ENCODE measurements at places on chromosomes 16 and 17.

DNA sequence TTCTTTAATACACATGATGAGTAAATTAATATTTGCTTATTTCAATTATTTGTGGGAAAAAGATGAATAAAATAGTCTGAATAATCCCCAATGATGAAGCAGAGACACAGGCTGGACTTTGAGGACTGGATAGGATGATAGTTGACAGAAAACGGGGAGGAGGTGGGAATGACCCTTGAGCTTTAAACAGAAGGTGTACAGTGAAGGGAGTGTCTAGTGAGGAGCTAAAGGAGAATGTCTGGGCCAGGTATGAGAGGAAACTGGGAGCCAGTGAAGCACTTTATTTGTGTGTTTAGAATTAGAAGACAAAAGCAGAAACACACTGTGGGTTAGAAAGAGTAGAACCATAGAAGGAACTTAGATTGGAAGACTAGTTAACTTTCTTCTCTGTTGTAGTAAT, 230.4 kb upstream of the CA10 start:
- no peak for DNase-seq

- DNase-seq, result no peak
Measured at GRCh38 chr16:80200079-80200478, 340.7 kb upstream of the DYNLRB2 start.

GRCh38 chr17:13004336-13004735, 13.5 kb downstream of the ELAC2 start:
- DNase-seq, result no peak

GRCh38 chr16:10876315-10876714, 687 bp upstream of the CIITA start:
- DNase-seq, result no peak

DNA sequence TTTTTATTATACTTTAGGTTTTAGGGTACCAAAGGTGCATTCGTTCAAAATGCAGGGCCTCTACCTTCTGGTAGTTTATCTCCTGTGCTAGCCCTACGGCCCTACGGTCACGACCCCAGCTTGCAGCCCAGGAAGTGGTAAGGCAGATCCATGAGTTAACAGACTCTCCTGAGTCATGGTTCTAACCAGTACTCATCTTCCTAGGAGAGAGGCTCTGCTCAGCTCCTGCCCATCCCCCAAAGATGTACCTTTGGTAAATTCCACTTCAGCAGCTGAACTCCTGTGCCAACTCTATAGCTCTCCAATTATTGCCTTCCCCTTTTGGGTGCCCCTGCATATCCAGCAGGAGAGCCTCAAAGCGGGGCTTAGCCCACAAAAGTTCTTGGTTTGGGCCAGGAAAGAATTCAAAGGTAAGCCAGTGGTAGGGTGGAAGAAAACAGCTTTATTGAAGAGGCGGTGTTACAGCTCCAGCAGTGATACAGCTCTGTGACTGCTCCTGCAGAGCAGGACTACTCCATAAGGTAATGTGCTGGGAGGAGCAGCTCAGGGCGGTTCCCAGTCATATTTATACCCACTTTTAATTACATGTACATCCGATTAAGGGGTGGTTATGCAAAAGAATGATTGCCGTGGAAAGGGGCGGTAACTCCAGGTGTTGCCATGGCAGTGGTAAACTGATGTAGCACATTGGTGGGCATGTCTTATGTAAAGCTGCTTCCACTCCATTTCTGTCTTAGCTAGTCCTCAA, 241.4 kb downstream of the PMP22 start:
- no peak for DNase-seq

GRCh38 chr17:44900894-44901293, 1.6 kb upstream of the EFTUD2 start:
- DNase-seq, result no peak

GRCh38 chr17:78019976-78020716, 61.6 kb downstream of the TNRC6C start:
- no peak for DNase-seq

DNA sequence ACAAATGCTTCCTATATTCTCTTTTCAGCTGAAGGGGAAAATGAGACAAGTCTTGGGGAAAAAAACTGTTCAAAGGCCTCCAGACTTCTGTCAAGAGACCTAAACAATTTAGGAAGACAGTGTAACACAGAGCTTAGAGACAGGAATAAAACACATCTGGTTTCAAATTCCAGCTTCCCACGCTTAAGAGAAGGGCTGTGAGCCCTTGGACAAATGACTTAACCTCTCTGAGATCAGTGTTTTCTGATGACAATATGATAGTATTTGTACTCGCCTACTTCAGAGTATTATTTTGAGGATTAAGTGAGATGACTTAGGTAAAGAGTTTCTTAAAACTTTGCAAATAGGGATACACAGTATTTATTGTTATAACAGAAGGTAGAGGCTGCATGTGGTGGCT, 29.5 kb downstream of the SMURF2 start:
- DNase-seq, result no peak

- DNase-seq, result no peak
Measured at GRCh38 chr16:78896280-78896679, 704.3 kb downstream of the MAF start.

DNA sequence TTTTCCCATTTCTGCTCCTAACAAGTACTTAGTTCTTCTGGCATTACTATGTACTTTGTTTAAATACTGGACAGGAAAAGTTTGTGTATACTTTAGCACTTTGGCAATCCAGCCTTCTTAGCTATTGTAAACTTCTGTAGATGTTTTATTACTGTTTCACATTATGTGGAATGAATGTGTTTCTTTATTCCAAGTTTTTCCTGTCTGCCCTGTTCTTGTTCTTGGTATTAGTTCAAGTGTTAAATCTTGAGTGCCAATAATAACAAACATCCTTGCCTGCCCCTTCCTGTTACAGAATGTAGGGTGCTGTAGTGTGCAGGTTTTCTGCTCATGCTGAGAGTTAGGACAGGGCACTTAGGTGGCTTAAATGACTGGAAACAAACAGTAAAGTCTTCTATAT, 7.3 kb upstream of the CAPNS2 start:
- no peak for DNase-seq

DNA sequence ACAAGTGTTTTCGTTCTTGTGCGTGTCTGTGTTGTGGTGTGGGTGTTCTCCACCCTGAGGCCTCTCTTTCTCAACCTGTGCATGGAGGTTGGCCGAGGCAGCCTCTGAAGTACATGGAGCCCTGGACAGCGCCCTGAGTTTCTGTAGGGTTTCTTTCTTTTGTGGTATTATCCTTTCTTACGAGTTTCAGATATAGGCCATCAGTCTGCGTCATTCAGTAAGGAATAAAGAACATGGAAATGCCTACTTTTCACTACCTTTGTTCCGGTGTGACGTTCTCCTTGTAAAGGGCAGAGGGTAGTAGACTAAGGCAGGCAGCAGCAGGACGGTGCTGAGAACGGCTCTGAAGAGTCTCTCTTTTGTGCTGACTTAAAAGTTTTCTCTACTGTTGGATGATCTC, 18.6 kb downstream of the RAB11FIP3 start:
- no peak for DNase-seq

DNA sequence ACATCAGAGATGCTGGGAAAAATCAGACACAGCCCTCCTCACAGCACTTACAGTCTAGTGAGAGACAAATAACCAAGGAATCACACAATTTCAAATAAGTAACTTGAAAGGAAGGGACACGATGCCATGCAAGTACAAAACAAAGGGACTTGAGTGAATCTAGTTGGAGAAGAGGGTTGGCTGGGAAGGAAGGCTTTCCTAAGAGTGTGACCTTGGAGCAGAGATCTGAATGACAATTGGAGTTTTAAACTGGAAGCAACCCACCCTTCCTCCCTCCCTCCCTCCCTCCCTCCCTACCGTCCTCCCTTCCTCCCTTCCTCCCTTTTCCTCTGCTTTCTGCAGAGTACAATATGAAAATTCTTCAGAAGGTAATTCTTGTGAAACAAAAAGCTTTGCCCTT, 31.1 kb downstream of the ADAMTS18 start:
- no peak for DNase-seq

DNA sequence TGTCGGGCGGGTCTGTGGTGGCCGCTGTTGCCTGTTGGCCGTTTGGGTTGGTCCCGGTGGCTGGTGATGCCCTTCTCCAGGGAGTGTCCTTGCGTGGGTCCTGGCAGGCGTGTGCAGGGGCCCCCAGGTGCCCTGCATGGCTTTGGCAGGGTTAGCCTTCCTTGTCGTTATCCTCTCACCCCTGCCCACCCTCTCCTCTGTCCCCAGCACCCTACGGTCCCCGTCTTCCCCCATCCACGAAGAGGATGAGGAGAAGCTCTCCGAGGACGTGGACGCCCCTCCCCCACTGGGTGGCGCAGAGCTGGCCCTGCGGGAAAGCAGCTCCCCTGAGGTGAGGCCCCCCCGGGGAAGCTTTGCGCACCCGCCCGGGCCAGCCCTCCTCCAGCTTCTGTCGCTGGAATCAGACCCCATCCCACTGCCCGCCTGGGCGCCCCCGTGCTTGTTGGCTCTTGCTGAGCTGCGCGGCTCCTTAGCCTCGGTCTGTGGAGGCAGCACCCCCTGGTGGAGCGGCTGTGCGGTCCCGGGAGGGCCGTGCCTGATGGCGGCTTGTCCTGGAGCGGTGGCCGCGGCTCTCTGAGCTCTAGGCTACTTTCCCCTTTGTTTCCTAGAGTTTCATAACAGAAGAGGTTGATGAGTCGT, 10.6 kb upstream of the NUDT16L1 start:
- DNase-seq, result no peak

DNA sequence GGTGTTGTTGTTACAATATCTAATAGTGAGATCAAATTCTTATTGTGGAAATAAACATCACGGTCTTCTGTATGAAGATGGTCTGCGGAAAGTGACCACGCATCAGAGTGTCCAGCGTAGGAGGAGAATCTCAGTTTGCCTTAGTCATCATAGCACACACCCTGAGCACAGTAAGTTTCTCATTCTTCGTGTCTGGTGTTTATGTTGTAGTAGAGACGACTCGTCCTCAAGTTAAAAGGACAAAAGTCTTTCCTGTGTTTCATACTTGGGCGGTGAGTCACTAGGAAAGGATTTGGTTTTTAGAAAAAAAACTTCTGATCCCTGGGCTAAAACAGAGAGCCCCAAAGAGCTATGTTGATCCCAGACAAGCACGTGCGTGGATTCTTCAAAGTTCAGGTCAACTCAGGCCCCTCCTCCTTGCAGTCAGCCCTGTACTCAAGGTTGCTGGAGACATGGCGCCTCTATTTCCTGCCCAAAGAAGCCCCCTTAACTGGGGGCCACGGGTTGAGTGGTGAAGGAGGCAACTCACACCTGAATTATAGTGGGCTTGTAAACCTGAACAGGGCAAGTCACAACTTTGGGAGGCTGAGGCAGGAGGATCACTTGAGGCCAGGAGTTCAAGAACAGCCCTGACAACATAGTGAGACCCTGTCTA, 170.4 kb downstream of the ZFHX3 start:
- no peak for DNase-seq

DNA sequence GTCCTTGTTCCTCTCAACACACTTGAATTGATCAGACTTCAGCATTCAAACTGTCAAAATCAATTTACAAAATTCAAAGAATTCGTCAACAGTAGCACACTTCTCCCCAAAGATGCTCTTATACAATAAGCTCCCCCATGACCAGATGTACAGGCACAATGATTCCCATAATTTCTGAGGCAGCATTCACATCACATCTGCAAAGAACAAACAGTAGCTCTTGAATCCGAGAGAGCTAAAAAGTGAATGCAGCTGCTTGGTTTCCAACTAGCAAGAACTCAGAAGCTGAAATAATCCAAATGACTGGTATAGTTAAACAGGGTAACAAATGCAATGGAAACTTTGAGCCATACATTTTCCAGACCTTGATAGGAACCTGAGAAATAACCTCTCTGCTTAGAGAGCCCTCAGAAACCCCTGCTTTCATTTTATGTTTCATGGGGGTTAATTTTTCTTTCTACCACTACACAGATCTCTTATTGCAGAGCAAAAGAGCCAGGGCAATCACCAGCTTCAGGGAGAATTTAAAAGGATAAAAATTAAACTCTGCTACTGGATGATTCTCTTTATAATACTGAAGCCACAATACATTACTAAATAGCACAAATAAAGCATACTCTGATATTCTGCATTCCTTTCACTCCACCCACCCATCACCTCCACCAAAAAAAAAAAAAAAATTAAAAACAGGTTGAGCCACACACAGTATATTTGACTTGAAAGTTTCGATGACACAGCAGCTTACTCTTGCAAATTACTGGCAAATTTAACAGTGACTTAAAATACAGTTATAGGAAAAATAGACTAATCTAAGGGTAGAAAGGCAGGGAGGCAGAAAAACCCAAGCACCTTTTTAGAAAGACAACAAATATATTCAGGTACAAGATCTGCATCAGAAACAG, 23.1 kb upstream of the TMEM97 start:
- no peak for DNase-seq

DNA sequence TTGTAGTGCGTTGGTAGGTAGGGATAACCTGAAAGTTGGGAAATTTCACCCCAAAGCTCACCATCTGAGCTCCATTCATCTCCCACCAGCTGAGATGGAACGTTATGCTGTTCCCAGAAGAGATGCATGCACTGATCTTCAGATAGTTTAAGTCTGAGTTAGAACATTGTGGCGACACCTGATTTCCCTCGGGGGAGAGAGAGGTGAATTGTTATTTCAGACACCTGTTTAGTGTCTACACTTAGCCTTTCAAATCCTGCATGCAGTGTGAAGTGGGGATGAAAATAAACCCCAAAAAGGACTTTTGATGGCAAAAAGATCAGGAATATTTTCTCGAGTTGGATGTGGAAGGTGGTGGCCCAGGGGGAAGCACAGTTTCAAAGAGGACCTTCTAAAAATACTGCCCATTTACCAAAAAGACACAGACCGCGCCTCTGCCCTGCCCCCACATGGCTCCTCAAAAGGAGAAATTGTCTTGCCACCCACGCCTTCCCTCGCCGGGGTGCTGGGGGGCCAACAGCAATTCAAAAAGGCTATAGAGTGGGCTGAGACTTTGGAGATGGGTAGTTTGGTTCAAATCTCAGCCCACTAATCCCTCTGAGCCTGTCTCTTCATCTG, 11.4 kb downstream of the CIITA start:
- no peak for DNase-seq

GRCh38 chr16:50183316-50183715, 30.2 kb downstream of the TENT4B start:
- DNase-seq, result no peak

GRCh38 chr17:44865931-44866330, 18.2 kb downstream of the HIGD1B start:
- DNase-seq, result no peak

DNA sequence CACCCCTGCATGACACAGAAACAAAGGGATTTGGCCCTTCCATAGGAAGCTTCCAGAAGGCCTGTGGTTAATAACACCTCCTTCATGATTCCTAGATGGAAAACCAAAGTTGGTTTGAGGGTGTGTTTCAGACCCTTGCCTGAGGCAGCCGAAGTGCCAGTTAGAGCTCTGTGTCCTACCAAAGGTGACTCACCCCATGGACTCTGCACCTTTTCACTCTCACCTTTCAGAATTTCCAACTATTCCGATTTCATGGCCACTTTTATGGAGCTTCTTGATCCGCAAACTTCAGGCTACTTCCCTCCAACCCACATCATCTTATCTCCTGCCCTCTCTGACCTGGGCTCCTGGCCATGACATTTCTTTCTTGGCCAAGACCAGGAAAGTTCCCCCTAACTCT, 49.2 kb downstream of the MEOX1 start:
- no peak for DNase-seq
